Fibroblast of upper back skin (primary cell): ENCODE measurements at places on chromosomes 3 and 15.
A peak's percentile ranks its signal among the peaks of the same experiment; 100 is the strongest.

GRCh38 chr3:58478781-58479180 lies 13.1 kb upstream of the KCTD6 start:
- no peak for DNase-seq

GRCh38 chr3:195094191-195094921 lies 176.6 kb downstream of the XXYLT1 start:
- DNase-seq, result no peak

- DNase-seq, result peak; percentile 91
These were observed 667.1 kb upstream of the NR2F2 start for GRCh38 chr15:95663156-95664100.

GRCh38 chr3:151499168-151499567 lies 38.3 kb upstream of the IGSF10 start:
- DNase-seq, result no peak

- DNase-seq, result no peak
These were observed 13.5 kb upstream of the FAM3D start for GRCh38 chr3:58679974-58680666.
